RPMI8226 (cell line): ENCODE measurements at places on chromosomes 7 and 10.
A peak's percentile ranks its signal among the peaks of the same experiment; 100 is the strongest.

GRCh38 chr10:26950934-26951333 is 90.2 kb upstream of the ABI1 start:
- DNase-seq = no peak

GRCh38 chr7:114943953-114944744 is 22.3 kb downstream of the MDFIC start:
- no peak for DNase-seq

- no peak for DNase-seq
These were observed 49.6 kb upstream of the HELLS start for GRCh38 chr10:94496010-94496409.

GRCh38 chr10:47291682-47292081 is 8.3 kb upstream of the GDF10 start:
- DNase-seq = no peak

GRCh38 chr7:121195874-121196273 is 132.9 kb upstream of the WNT16 start:
- DNase-seq = no peak

- DNase-seq = no peak
These were observed 6.1 kb upstream of the NAT16 start for GRCh38 chr7:101186194-101186593.

- no peak for DNase-seq
These were observed 114.0 kb downstream of the MAD1L1 start for GRCh38 chr7:2118630-2119190.

DNA sequence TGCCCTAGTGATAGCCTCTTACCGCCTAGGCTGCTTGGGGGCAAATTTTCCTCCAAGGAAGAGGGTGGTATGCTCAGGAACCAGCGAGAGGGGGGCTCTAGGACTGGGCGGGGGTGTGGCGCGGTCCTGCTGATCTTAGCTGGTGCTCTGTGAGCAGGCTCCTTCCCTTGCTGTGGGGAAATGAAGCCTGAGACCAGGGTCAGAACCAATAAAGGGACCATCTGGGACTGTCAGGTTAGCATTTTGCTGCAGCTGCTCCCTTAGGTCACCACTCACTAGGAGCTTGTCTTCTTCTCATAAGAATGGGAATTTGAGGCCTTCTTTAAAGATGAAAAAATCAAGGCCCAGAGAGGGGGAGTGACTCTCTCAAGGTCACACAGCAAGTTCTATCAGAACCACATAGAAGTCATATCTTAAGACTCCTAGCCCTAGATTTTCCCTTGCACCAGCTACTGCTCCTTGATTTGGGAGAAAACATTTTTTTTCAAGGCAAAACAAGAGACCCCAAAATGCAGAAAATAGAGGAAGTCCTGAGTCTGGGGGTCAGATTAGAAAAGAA is 2.0 kb upstream of the NEUROG3 start:
- no peak for DNase-seq

DNA sequence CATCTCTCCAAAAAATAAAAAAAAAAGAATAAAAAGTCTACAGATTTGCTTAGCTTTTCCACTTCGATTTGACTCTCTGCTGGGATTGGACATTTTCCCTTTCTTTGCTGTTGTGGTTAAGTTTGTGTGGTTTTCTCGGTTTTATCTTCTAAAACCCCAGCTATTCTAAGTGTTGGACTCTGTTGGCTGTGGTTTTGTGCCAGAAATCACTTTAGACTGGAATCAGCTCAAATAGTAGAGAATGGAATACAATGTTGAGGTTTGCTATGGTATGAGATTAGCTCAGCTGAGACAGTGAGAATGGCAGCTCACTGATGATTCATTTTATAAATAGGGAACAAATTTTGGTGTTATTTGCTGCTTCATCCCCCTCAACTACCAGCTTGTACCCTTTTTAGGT is 116.0 kb downstream of the BUB3 start:
- no peak for DNase-seq

DNA sequence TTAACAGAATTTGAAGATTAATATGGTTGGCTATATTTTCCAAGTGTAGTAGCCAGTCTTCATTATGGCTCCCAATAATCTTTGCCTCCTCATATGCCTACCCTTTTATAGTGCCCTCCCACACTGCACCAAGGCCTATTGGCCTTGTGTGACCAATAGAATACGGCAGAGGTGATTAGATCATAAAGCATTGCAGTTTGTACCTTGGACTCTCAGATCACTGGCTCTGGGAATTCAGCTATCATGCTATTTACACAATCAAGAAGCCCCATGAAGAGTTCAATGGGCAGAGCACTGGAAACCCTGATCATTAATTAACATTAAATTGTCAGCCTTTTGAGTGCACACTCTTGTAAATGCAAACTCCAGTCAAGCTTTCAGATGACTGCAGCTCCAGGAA is 154.5 kb upstream of the MAGI2 start:
- DNase-seq = no peak

DNA sequence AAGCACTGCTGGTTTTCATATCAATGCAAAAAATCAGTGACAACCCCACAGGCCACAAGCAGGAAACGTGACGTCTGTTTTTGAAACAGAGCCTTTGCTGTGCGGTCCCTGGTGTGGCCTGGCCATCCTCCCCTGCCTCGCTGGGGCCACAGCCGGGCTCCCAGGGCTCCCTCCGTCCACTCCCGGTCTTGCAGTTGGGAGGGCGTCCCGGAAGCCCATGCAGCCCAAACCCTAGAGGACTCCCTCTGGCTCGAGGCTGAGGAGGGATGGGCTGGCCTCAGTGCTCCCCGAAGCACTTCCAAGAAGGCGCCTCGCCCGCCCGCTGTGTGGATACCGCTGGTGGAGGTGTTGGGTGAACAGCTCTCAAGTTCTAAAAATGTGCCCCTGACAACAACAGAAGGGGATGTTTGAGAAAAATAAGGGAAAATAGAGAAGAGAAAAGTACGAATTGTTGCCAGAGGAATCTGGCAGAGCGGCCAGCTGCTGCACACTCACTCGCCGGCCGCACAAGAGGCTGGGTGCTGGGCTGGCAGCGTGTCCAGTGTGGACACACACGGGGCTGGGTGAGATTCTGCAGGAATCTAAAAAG is 73.5 kb downstream of the ZRANB1 start:
- no peak for DNase-seq

DNA sequence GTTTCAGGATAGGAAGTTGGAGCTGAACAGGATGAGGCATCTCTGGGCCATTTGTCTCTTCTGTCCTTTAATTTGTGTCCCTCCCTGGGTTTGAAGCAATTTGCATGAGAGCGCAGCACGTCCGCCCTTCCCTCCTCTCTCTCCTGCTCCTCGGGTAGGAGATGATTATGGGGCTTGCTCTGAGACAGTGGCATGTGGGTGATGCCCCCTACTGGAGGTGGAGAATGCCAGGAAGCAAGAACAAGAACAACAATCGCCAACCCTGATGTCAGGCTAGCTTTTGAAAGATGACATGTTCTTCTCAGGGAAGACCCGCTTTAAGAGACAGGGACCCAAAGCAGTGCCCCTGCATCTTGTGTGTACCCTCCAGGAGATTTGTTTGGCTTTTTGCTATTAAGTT is 63.9 kb upstream of the LOXL4 start:
- DNase-seq = peak; percentile 21

GRCh38 chr10:93580828-93581227 is 14.4 kb downstream of the FFAR4 start:
- DNase-seq = no peak

DNA sequence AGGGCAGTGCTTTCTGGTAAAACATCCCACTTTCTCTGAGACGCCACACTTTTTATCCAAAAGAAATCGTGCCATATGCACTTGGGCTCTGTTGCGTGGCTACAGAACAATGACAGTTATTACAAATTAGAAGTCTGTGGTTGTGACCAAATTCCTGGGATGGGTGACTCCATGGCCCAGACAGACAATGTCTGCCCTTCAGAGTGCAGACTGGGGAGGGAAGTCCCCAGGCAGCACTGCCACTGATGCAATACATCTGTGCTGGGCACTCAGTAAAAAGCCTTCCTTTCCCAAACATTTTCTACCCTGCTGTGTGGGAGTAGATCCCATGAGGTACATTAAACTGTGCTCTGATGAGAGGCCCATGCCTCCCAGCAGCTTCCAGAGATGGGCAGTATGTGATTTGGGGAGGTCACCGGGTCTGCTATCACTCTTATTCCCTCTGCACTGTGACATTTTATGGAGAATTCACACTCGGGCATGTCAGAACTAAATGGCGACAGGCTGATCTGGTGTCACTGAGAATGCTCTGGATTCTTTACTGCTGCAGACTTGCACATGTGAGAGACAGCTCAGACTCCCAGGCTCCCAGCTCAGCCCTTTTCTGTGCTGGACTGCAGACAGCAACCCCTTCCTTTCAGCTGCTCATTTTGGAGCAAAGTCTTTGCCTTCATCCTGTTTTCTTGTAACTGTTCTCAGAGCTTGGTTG is 243.5 kb upstream of the ZNF32 start:
- no peak for DNase-seq

DNA sequence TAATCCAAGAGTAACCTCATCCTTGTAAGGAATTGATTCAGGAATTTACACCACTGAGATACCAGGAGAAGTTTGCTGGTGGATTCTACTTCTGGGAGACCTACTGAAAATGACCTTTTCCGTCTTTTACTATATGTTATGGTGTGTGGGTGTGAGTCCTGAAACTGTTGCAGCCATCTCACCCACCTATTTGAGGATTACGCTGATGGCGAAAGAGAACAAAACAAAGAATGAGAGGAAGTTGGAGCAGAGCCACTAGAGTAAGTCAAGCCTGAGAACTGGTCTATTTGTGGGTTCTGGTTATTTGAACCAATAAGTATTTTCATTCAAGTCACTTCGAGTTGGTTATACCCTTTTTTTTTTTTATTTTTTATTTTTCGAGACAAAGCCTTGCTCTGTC is 12.7 kb upstream of the ABCC2 start:
- no peak for DNase-seq

- DNase-seq = no peak
These were observed 12.6 kb downstream of the FGF8 start for GRCh38 chr10:101763141-101763846.

DNA sequence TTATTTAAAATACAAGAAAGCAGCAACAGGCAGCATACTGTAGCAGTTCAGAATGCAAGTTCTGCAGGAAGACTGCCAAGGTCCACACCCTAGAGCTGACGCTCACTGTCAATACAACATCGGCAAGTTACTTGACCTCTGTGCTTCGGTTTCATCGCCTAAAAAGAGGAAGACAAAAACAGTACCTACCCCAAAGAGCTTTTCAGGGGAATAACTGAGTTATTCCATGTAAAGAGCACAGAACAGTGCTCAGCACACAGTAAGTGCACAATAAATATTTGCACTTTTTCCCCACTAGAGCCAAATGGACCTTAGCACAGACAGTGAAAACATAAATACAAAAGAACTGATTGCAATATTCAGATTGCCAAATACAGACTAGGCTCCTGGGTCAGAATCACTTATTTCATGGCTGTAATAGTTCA is 88.6 kb downstream of the USP6NL start:
- DNase-seq = no peak

- no peak for DNase-seq
These were observed 873.7 kb downstream of the NXPH1 start for GRCh38 chr7:9307131-9307530.

GRCh38 chr7:107715531-107715930 is 28.4 kb upstream of the CBLL1 start:
- DNase-seq = no peak

DNA sequence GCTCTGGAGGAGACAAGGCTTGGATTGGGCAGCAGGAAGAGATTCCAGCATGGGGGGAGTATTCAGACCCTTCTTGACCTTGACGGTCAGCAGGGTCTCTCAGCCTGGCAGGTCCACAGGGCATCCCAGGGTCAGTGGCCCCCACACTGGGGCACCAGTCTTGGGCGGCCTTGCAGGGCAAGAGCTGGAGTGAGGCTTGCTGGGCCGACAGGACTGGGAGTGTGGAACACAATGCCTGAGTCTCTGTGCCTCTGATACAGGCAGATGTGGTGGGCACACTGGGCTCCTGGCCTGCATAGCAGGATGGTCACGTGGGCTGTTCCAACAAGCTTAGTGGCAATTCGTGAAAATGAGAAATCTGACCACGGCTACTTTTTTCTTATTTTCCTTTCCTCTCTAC is 229.7 kb downstream of the TCERG1L start:
- DNase-seq = no peak

DNA sequence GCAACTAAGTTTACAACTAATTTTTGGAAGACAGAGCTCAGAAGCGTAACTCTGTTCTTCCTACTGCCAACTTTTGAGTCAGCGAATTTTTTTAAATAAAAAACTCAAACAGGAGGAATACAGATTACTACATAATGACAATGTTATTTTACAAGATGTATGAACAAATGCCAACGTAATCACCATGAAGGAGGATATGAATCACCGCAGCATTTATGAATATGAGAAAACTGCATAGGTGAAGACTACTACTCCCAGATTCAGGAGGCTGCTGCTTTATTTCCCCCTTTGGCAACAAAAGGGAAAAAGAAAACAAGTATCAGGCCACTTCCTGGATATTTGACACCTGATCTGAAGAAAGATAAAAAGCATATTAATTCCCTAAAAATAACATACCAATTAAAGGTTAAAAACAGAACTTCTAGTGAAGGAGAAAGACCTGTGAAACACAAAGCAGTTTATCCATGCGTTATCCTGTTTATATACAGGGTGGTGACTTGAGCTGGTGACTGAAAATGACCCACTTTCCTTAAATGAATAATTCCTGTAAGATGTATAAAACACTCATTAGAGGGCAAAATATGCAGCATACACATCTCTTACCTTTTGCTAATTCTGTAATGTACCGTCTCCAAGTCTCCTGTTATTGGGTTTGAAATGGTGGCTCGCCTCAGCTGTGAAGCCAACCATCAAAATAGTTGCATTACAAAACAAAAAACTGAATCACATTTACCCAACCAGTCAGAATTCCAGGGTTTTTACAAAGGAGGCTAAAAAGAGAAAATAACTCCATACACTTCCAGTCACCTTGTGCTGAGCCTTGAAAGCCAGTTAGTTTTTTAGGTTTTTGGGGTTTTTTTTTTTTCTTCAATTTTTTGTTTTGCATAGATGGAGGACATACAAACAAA is 52.0 kb downstream of the P4HA1 start:
- DNase-seq = no peak

- peak; percentile 54 for DNase-seq
These were observed 50.6 kb upstream of the ITGB1 start for GRCh38 chr10:33008499-33009243.

DNA sequence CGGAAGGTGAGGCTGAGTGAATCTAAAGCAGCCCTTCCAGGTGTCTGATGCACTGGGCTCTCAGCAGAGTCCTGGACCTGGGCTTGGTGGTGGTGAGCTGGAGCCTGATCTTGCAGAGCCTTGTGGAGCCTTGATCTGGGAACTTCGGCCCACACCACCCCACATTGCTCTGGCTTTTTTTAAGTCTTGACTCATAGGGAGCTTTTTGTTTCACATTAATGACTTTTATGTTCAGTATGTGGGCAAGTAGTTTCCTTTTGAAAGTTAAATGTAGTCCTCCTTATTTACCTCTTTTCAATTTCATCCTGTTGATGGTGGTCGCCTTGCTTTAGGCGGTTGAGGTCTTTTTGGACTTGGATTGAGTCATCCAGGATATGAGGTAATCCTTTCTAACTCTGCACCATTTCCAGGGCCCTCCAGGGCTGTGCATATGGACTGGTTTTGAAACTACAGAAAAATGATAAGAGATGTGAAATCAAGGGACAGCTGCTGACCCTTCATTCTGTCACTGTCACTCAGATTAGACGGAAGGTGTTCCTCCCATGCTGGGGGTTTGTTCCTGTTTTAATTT is 2.9 kb upstream of the NRAP start:
- DNase-seq = no peak

GRCh38 chr10:125009661-125010161 is 67.8 kb downstream of the ZRANB1 start:
- DNase-seq = no peak

- peak; percentile 13 for DNase-seq
These were observed 237.7 kb upstream of the TMEM72 start for GRCh38 chr10:44673245-44673983.

- DNase-seq = no peak
These were observed 184.0 kb downstream of the GFRA1 start for GRCh38 chr10:116088985-116089384.
